ENCODE measurements at places on chromosomes 3 and 15.

DNA sequence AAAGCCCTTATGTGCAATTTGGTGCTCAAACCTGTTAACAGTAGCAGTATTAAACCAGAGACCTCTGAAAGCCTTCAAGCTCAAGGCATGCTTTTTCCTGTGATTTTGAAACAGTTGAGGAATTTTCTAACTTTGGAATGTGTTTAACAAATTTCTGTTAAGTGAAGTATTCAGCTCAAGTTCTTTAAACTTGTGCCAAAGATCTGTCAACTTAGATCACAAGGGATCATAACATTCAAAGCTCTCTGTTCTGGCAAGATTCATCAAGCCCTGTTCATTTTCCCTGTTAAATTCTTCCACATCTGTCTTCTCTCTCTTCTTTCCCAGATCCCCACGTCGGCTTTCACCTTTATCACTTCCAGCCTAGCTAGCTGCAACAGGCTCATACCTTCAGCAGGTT lies 28.8 kb upstream of the RYK start:
- DNase-seq = no peak

DNA sequence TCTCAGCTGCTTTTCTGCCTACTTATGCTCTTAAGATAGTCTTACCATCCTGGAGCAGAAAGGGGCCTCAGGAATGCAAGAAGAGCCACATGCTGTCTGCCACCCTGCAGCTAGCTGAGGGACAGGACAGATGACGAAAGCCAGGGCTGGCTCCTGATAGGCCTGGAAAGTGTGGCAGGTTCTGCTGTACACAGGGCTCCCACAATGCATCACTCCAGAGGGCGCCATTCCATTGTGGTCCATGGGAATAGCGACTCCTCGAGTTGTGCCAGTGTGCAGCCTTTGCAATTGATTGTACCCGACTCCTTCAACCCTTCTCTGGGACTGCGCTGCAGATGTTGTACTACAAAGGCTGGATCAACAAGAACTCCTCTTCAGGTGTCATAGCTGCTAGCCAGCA lies 11.2 kb downstream of the ACAN start:
- no peak for DNase-seq

- DNase-seq = no peak
These were observed 4.2 kb downstream of the PTPN23 start for GRCh38 chr3:47385007-47385406.

DNA sequence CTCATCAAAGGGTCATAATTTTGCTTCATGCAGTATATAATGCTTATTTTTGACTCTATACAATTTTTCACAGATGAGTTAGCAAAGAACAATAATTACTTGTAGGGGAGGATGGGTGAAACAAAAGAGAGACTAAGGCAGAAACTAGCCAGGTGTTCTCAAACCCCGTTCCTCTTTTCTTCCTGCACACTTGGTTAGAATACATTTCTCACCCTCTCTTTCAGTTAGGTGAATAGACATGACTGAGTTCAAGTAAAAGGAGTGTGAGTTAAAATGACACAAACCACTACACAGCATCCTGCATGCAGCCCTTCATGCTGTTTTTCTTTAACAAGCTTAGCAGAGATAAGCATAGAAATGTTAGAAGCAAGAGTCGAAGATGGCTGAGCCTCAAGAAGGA lies 922.2 kb downstream of the TBL1XR1 start:
- DNase-seq = no peak

DNA sequence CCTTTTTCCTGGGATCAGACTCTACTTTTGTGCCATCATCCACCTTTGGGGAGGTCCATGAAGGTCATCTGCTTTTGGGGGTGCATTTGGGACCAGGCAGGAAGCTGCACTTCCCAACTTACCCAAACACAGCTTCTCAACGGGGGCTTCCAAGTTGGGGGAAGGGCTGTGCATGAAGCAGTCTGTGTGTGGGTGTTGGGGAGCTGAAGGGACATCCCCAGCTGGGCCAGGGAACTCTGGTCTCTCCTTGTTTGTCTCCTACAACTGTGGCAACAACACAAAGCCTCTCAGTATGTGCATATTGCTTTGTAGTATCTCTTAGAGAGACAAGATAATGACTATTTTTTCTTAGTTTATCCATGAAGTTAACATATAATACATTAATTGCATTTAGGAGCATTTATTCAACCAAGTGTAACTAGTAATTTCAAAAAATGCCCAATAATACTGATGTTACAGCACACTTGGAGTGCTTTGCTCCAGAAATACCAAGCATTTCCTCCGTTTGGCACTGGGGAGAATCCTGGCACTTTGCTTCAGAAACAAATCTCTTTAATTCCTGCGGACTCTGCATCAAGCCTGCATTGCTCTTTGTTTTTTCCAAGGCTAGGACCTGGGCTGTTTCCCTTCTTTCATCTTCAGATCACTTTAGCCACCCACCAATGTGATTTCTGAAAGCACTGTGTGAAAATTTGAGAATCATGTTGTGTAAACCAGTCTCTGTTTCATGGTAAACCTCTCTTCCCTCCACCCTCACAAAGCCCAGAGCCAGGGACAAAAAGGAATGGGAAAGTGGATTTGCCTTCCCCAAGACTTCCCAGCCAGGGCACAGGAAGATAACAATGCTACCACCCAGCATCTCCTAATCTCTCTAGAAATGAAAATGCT lies 126.2 kb upstream of the PFN2 start:
- DNase-seq = no peak
